ENCODE measurements at places on chromosomes 16 and 17.

DNA sequence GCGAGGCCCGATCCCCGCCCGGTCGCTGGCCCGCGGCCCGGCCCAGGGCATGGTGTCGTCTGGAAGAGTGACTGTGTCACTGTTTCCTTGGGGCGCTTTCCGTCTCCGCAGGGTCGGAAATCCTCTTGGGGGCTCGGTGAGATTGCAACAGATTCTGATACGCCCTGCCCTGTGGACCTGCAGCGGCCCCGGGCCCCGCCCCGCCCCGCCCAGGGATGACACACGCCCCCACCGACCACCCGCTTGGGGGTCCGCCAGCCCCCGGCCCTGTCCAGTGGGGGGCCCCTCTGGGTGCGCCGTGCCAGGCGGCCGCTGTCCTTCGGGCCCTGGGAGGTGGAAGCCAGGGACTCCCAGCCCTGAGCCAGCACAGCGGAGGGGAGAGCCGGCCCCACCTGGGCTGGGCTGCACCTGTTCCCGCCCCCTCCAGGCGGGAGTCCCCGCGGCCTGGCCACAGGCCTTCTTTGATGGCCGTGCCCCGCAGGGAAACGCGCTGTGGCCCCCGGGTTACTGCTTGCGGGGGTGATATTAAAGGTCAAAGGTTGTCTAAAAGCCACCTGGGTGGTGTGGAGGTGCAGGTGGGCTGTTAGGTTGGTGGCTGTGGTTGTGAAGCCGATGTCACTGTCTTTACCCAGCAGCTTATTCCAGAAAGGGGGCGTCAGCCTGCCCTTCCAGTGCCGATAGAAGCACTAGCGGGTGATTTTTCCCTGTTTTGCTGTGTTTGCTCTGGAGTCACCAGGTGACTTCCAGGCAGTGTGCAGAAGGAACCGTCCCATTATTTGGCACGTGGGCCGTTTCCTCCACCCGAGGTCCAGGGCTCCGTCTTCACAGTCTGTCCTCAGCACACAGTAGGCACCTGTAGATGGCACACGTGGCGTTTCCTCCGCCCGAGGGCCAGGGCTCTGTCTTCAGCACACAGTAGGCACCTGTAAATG, 752 bp downstream of the TBC1D24 start:
- DNase-seq, result no peak

GRCh38 chr17:59716427-59716826, 9.0 kb downstream of the VMP1 start:
- no peak for DNase-seq

- DNase-seq, result no peak
These were observed 23.1 kb upstream of the ALDH3A1 start for GRCh38 chr17:19770985-19771735.

GRCh38 chr17:39174920-39175694, 9.1 kb upstream of the ARL5C start:
- DNase-seq, result no peak

DNA sequence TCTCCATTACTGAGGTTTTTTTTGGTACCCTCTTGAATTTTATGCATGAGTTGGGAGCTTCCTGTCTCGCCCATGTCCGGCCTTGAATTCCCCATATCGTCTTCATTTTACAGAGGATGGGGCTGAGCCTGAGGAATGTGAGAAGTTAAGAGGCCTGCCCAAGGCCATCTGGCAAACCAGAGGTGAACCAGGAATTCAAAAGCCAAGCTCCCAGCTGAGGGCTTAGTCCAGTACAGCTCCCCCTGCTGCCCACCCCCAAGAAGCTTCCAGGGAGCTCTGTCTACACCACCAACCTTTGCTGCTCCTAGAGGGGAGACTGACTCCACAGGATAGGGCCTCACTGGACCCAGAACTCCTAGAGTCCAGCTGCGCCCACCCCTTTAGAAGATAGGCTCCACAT, 20.7 kb upstream of the C16orf78 start:
- DNase-seq, result no peak

DNA sequence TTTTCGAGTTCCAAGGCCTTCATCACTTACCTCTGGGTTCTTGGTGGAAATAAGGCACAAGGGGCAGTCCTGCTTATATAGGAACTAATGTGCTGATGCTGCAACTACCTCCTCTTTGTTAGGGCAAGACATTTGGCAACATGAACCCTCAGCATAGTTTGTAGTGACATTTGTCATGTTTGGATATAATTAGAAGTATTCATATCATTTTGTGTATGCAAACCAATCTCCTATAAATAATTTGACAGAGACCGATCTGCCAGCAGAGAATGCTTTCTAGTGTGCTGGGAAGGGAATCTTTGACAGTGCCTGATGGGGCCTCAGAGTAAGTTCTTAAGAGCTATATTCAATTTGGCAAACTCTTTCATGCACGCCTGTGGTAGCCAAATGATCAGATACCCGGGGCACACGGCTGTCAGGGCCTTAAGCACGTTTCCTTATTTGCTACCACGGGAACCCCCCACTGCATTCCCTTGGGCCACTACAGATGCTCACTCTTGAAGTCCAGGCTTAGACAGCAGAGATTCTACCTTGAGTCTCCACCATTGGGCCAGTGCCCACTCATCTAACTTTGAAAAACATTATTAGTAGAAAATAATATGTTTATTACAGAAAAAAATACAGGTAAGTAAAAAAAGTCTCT, at the start of gene MYH8:
Gene MYH8 (minus strand): TSS at position 51 of the 643 bp plus-strand sequence. CDS start 1,723 bp downstream, outside the sequence.
- DNase-seq, result no peak

- no peak for DNase-seq
These were observed 169.0 kb downstream of the IRF8 start for GRCh38 chr16:86067936-86068335.

DNA sequence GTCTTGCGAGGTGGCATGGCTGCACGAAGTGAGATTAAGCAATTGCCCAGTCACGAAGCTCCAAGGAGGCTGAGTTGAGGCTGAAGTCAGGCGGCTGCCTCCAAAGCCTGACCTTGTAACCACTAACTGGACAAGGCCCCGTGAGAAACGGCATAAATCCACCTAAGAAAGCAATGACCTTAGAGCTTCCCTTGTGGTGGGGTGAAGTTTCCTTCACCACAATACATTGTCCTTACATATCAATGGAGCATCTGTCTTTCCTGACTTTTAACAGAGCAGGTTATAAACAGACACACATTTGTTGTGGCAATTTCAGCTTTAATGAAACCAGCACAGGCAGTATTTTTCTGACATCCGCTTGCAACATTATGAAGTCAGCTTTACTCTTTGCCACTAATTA, 2.5 kb upstream of the MED9 start:
- no peak for DNase-seq

GRCh38 chr16:58042001-58042885, 16.7 kb downstream of the MMP15 start:
- DNase-seq, result no peak

GRCh38 chr16:30893417-30893743, 497 bp downstream of the BCL7C start:
- no peak for DNase-seq

DNA sequence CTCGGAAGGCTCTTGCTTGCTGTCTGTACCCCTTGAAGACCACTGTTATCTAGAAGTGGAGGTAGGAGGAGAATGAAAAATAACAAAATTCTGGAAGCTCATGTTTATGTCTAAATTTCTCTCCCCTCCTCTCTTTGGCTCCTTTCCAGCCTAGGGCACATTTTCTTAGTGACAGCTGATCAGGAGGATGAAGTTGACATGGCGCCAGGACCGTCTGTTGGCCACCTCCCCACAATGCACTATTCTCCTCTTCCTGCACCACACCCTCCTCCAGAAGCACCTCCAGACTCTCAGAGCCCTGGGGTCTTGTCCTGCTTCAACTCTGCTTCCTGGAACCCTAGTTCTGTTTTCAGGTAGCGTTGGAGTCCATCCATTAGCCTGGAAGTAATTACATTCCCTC, 25.5 kb upstream of the SSTR2 start:
- DNase-seq, result no peak

DNA sequence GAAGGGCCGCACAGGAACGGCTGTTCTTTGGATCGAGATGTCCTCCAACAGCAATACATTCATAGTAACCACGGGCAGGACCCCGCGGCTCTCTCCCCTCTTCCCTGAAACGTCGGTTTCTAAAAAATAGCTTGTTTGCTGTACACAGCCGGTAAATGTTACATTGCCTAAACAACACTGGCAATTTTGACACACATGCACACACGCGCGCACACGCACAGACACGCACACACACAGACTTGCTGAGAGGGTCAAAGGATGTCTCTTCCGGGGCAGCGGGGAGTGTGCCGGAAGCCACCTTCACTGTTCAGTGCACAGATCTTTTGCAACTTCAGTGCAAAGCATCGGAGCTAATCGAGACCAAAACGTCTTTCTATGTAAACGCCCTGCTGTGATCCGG, 35.8 kb downstream of the ZDHHC7 start:
- no peak for DNase-seq

- no peak for DNase-seq
These were observed 97.3 kb downstream of the SALL1 start for GRCh38 chr16:51053775-51054174.

DNA sequence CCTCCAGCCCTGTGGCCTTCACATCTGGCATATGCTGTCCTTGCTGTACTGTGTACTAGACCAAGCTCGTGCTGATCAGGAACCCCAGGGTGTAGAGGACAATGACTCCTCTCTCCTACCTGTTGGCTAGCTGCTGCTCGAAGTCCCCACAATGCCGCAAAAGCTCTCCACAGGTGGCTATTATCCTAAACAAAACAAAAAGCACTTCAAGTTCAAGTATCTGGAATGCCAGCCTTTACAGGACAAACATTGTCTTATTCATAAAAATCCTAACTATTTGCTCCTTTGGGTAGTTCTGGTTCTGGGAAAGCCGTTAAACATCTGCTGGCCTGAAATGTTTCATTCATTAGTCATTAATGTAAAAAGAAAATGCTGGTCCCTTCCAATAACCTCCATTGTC, 42.8 kb downstream of the COG7 start:
- no peak for DNase-seq

- DNase-seq, result no peak
These were observed 3.8 kb downstream of the SHPK start for GRCh38 chr17:3632287-3632686.

GRCh38 chr16:68472581-68472980, 24.3 kb upstream of the SMPD3 start:
- no peak for DNase-seq

DNA sequence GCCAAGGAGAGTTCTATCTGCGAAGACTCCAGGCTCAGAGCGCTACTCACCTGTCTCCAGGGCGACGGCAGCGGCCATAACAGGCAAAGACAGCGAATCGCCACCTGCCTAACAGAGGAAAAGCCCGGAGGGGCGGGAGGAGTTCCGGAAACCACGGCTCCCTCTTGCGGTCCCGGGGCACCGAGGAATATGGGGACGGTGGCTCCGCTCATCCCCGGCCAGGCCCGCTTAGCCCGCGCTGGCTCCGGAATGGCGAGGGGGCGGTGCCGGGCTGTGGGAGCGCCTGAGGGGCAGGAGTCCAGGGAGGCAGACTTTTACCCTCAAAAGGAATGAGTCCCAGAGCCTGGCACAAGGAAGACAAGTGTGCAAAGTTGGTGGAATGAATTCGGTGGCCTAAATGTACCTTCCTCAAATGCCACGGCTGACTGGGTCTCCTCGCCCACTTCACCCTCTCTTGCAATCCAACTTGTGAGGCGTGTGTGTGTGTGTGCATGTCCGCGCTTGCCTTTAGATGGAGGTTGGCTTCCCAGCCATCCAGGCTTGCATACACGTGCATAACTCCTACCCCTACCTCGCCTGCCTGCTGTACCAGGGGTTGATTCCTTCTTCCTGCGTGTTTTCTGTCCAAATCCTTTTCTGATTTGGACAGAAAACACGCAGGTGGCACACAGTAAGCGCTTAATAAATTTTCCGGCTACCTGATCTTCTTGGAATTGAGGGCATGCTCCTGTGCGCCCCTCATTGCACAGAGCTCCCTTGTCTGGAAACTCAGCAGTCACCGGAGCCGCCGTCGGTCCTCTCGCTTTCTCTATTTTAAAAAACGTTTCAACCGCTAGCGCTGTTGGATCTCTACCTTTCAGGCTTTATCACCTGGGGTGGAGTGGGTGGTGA, 3.5 kb downstream of the C17orf100 start:
- DNase-seq, result no peak

- DNase-seq, result no peak
These were observed 2.5 kb downstream of the CD300C start for GRCh38 chr17:74543406-74543805.

DNA sequence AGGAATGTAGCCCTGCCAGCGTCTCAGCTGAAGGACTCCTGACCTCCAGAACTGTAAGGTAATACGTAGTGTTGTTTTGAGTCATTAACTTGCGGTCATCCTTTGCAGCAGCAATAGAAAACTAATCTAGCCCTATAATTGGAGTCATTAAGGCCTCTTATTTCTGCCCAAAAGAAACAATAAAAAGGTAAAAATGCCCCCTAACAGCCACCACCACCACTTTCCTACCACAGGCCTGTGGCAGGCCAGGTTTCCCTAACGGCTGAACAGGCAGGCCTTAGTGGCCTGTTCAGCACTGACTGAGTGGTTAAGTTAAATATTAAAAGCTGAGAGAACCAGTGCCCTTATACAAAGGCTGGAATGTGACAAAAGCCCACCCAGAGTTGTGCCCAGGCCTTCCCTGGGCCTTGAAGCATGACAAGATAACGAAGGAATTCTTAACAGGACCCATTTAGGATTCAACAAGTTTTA, 286.5 kb upstream of the ERCC4 start:
- DNase-seq, result no peak

DNA sequence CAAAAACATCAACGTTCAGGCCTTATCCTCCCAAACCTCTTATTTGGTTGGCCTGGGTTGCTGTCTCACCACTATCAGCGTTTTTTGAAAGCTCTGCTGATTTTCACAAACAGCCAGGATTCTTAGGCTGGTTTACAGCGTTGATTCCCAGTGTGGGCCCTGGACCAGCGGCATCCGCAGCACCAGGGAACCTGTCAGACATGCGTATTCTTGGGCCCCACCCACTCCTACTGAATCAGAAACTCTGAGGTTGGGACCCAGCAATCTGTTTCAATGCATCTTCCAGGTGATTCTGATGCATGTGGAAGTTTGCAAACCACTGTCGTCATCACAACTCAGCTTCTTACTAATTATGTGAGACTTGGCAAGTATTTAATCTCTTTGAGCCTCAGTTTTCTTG, 58.5 kb downstream of the RGS9 start:
- DNase-seq, result no peak

- DNase-seq, result no peak
These were observed 51.4 kb downstream of the MFSD11 start for GRCh38 chr17:76789235-76789788.

- no peak for DNase-seq
These were observed 32.3 kb downstream of the GRB7 start for GRCh38 chr17:39769974-39770587.

DNA sequence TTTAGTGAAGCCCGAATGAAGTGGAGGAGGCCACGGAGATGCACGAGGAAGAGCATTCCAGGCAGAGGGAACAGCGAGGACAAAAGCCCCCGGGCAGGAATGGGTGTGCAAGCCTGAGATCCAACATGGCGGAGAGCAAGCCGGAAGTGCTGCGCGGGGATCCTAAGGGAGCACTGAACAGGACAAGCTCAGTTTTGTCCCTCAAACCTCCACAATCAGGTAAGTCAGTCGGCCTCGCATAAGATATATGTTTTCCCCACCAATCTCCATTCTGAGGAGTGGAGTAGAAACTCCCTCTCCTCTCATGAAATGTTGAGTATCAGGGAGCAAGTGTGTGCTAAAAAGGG, 32.9 kb upstream of the USP22 start:
- no peak for DNase-seq

GRCh38 chr16:12317121-12317810, 340.7 kb downstream of the SNX29 start:
- DNase-seq, result no peak

GRCh38 chr16:48556913-48557351, 53.0 kb downstream of the N4BP1 start:
- DNase-seq, result no peak

GRCh38 chr16:13376174-13376573, 474.8 kb downstream of the SHISA9 start:
- DNase-seq, result no peak

- peak; percentile 14 for DNase-seq
These were observed 35.5 kb upstream of the METTL16 start for GRCh38 chr17:2547176-2547575.

Measured in GM04504 (cell line).